ENCODE measurements at places on chromosomes 12 and 14.

GRCh38 chr14:23071244-23071920 lies 14.1 kb upstream of the CDH24 start:
- DNase-seq, result peak; percentile 73

DNA sequence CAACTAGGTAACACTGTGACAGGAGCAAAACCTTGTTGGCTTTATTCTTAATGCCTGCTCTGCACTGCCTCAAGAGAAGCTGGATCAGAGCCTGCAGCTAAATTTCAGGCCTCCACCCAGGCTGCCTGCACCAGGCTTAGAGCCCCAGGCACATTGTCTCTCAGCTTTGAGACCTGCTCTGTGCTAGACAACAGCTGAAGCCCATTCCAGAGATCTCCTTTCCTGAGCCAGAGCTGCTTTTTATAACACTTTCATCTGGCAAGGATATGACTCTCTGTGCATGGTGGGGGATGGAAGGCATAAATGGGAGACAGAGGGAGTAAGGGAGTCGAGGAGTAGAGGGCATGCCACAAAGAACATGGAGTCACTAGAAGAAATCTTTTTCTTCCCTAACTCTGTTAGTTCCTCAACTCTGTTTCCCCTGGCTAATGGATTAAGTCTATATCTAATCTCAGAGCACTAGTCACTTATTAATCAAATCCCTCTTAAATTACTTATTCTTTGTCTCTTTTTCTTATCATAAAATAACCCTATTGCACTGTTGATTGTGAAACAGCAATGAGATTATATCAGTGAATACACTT lies 27.1 kb upstream of the LUM start:
- DNase-seq, result no peak

DNA sequence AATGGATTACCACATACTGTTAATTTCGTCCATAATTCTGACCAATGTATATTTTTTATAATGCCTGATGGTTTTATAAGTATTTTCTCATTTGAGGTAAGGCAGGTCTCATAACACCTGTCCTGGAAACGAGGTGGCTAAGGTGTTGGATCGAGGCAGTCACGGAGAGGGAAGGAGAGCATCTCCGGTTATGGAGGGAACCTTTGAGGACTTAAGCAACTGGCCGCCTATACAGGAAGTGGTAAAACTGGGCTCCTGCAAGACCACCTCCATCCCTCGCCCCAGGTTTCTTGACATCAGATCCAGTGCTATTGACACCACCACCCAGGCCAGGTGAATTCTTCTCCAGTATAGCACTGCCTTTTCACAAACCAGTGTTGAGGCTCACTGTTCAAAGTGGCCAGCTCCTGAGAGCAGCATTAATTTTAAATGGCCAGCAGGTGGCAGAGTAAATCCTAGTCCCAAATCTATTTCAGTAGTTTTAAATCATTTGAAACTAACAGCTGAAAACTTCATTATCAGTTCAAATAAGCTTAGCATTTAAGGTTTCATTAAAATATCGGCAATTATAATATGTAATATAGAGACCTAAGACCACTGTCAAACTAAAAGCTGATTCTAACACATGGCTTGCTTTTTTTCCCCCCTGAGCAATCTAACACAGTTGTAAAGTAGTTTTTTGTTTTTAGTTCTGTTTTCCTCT lies 100.8 kb downstream of the PPM1A start:
- DNase-seq, result no peak

DNA sequence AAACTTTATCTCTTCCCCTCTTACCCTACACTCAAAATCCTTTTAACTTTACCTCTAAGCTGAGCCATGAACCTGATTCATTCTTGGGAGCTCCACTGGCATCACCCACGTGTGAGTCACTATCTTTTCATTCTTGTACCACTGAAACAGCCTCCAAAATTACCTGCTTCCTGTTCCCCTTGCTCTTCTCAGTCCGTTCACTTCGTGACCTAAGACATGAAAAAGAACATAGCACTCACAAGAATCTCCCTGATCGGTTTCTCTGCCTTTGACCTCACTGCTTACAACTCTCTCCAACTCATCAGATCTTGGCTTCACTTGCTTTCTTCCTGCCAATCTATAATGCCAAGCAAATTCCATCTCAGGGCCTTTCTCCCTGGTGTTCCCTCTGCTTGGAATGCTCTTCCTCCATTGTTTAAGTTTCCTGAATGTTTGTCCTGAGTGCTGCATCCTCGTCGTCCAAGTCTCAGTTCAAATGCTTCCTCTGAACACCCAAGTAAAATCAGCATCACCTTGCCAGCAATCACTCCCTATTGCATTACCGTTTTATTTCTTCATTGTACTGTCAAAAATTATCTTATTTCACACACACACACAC lies 9.2 kb downstream of the GLIPR1 start:
- no peak for DNase-seq

DNA sequence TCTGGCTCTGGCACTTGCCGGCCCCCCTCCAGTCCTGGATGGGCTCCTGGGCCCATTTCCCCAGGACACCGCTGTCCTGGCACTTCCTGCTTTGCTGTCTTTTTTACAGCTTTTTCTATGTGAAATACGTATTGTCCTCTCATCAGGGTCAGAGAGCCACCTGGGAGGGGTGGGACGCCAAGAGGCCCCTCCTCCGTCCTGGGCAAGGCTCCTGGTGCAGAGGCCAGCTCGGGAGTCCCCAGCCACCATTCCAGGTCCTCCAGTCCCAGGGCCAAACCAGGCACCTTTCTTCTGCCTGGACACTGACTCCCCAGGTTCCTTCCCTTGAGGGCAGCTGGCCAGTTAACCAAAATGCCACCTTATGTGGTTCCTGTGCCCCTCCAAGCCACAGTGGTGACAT lies 22.8 kb downstream of the ARL6IP4 start:
- no peak for DNase-seq

DNA sequence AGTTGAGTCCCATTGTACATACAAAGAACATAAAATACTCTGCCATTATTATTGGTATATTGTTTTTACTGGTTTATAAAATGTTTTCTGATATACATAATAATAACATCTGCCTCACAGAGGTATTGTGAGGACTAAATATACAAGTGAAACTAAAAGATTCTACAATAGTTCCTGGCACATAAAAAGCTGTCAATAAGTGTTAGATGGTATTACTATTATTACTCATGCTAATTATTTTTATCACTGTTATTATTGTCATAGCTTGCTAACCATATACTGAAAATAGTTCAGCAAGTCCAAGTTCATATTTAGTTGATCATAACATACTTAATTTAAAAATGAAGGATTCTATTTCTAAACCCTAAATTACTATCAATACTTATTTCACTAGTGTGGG lies 34.4 kb downstream of the BTG1 start:
- no peak for DNase-seq

GRCh38 chr12:27104546-27104945 lies 22.2 kb upstream of the C12orf71 start:
- DNase-seq, result no peak

DNA sequence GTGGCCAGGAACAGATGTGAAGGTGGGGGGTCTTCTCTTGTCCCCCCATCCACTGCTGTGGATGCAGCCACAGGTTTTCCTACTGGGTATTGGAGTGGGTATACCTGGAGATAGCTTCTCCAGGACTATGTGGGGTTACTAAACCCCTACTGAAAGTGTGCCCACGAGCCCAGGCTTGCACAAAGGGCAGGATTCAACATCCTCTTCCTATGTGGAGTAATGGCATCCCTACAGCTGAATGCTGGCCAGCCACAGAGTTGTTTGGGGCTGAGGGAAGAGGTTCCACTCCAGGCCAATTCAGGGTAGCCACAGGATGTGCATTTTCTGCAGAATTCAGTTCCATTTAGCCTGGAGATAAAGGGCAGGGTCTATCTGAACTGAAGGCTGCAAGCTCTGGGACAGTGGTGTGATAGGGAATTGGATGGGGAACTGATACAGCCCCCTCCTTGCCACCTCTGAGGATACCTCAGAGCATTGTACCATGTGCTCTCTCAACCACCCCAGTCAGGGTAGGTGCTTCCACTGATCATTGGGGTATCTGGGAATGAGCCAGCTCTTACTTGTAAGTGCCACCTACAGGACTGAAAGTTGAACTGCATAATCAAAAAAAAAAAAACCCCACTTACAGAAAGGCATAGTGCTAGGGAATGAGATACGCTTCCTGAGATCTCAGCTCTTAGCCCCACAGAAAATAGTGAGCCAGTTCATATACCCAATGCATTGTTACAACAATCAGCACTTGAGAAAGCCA lies 187.1 kb downstream of the KITLG start:
- no peak for DNase-seq

DNA sequence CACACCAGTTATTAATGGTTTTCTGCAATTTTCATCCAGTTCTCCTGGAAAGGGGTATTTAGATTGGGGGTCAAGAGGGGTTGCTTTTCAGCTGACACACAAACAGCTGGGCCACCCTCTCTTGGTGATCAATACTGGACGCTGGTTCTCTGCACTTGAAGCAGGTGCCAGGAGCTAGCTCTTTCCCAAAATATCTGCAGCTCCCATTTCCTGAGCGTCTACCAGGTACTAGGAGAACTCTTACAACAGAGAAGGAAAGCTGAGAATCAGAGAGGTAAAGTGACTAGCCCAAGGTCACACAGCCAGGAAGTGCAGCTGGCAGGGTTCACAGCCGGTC lies 1.2 kb downstream of the TESC start:
- no peak for DNase-seq

- no peak for DNase-seq
Observed at GRCh38 chr12:27385766-27386564, 53.3 kb downstream of the BMAL2 start.

- DNase-seq, result no peak
Observed at GRCh38 chr12:41697161-41697560, 447.5 kb downstream of the GXYLT1 start.

DNA sequence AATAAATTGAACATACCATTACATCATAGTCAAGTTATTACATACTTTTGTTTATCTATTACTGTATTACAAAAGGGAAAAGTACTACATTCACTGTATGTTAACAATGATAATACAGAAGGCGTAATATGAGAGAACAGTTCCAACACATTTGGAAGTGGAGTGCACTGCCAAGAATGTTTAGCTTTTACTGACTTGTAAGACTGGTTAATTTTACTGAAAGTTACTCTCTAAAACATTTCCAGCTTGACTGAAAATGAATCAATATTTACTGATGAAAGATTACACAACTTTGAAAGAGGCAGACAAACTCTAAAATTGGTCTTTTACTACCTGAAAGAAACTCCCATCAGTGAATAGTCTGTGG lies 728.5 kb downstream of the FSCB start:
- DNase-seq, result no peak

GRCh38 chr12:25264862-25265261 lies 14.1 kb upstream of the KRAS start:
- no peak for DNase-seq

DNA sequence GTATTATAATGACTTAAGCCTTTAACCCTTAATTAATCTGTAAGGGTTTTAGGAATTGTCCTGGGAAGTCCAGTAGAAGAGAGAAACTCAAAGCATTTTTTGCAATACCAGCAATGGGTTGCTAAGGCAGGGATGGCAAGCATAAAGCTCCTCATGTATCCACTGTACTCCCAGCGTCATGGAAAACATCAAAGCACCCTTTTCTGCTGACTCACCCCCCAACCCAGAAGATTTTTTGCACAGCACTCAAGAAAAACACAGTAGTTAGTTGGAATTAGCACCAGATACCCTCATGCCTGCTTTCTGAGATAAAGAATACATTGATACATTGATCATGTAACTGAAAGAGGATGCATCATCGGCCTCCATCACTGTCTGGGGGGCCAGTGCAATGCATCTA lies 199.1 kb upstream of the CNOT2 start:
- no peak for DNase-seq

GRCh38 chr14:51248016-51248987 lies 8.3 kb downstream of the TMX1 start:
- no peak for DNase-seq

DNA sequence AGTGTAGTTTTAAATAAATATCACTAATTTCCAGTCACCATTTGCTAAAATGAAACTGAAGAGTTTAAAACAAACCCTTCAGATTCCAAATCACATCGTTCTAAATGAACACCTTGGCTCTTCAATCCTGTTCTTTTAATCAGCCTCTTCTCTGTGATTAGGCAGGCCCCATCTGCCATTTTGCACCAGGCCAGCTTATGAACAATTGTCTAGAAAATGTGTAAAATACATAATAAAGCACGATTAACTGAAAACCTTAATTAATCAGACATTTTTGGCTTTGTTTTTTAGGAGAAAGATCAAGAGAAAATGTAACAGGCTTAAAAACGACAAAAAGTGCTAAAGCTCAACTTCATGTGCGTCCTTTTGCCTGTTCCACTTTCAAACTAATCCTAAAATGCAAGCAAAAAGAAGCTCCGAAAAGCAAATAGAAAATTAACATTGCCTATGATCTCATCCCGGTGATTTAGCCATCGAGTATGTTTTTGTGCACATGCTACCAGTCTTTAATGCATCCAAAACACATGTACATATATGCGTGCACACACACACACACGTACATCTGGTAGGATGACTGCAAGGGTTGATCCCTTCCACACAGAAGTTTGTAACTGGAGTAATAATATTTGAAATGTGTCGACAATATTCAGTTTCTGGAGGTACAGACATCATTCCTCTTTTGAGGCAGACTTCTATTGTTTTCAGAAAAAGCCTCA lies 288.6 kb downstream of the FOXN3 start:
- no peak for DNase-seq

GRCh38 chr14:26204728-26205479 lies 392.9 kb downstream of the NOVA1 start:
- peak; percentile 40 for DNase-seq

- no peak for DNase-seq
Observed at GRCh38 chr12:47903151-47903611, 1.6 kb downstream of the VDR start.

- no peak for DNase-seq
Observed at GRCh38 chr14:24323341-24323740, 11.5 kb downstream of the ADCY4 start.

- peak; percentile 25 for DNase-seq
Observed at GRCh38 chr14:20799892-20800544, 2.6 kb downstream of the RNASE1 start.
